ENCODE measurements at places on chromosomes 11 and 22.

DNA sequence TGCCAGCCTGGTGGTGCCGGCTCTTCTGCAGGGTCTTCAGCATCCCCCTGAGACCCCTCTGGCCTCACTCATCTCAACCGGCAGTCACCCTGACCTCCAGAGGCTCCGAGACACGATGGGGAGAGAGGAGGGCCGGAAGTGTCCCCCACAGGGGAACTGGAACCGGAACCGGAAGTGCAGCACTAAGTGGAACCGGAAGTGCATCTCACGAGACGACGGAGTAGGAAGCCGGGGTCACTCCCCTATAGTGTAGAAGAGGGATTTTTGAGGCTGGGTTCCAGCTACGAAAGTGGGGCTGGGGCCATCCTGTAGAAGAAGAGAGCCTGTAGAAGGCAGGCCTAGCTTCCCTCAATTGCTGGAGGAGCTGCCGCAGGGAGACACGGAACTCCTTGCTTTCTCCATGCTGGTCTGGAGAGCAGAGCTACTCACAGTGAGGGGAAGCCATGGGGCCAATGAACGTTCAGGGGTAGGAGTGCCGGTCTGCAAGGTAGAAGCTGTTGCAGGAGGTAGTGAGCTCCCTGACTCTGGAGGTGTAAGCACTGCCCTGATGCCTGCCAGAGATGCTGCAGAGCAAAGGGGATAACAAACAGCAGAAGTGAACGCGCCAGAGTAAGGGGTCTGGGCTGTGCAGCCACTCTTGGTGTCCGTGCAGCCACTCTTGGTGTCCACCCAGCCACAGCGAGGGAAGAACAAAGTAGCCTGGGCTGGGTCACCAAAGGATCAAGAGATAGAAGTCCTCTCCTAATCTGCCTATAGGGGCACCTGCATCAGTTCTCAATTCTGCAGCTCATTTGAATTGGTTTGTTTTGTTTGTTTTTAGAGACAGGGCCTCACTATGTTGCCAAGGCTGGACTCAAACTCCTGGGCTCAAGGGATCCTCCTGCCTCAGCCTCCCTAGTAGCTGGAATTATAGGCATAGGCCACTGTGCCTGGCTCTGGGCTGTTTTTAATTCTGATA lies 21.9 kb downstream of the SCUBE1 start:
- no peak for DNase-seq

DNA sequence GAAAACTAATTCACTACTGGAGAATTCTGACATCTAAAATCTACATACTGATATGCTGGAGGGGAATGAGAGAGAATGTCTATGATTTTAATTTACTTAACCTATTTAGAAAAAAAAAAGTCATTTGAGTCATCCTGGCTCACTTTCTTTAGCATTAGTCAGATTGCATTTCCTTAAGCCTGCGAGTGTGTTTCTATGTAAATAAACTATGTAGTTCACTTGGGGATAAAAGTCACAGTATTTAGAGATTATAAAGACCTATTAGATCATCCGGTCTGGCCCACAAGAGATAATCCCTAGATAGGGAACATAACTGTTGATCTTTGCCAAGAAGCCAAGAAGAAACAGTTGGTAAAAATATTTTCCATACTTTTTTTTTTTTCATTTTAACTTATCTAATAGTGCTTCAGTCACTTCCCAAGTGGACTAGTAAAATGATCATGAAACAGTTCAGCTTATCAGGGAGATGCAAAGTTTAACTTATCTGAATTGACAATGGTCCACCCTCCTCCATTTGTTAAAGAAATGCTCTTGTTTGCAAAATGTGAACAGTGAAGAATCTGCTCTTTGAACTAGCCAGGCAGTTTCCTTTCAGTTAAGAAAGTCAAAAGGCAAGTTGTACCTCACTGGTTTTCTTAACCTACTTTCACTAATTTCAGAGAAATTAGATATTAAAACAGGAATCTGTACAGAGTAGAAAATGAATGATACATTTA lies 21.2 kb upstream of the BLID start:
- no peak for DNase-seq

DNA sequence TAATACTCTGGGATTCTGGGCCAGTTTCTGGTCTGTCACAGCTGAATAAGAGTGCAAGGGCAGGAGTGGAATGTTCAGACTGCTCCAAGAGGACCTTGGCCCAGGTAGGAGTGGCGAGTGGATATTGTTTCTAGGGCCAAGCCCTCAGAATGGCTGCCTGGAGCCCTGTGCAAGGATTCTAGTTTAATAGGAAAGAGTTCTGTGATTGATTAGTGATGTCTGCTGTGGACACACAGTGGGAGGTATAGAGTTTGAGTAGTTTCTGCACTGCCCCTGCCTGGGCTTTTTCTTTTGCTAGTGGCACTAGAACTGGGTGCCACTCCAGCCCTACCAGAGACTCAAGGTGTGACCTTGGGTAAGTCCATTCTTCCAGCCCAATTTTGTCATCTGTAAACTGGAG lies 9.7 kb upstream of the MPPED1 start:
- DNase-seq, result no peak

- DNase-seq, result no peak
Measured at GRCh38 chr11:45472716-45473317, 186.7 kb upstream of the SYT13 start.

DNA sequence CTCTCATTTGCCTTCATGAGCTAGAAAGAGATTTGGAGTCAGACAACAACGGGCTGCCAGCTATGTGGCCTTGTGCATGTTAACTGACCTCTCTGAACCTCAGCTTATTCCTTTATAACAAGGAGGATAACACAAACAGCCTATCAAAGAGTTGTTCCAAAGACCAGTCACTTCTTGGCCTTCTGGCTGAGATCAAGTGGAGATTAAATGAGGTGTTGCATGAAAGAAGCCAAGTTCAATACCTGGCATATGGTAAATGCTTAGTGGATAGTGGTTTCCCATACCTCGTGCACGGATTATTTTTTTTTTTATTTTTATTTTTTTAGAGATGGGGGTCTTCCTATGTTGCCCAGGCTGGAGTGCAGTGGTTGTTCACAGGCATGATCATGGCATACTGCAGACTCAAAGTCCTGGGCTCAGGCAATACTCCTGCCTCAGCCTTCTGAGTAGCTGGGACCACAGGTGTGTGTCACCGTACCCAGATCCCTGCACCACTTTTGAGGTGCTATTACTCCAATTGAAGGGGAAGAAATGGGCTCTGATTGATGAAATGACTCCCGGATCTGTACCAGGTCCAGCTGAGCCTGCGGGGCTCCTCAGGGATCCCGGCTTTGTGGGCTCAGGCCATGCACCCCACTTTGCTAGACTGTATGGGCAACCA lies 4.9 kb downstream of the LGALS1 start:
- DNase-seq, result no peak

GRCh38 chr11:57787920-57788702 lies 26.5 kb downstream of the CTNND1 start:
- DNase-seq, result peak; percentile 49

- DNase-seq, result no peak
Measured at GRCh38 chr22:31750365-31751284, 693 bp upstream of the PRR14L start.

DNA sequence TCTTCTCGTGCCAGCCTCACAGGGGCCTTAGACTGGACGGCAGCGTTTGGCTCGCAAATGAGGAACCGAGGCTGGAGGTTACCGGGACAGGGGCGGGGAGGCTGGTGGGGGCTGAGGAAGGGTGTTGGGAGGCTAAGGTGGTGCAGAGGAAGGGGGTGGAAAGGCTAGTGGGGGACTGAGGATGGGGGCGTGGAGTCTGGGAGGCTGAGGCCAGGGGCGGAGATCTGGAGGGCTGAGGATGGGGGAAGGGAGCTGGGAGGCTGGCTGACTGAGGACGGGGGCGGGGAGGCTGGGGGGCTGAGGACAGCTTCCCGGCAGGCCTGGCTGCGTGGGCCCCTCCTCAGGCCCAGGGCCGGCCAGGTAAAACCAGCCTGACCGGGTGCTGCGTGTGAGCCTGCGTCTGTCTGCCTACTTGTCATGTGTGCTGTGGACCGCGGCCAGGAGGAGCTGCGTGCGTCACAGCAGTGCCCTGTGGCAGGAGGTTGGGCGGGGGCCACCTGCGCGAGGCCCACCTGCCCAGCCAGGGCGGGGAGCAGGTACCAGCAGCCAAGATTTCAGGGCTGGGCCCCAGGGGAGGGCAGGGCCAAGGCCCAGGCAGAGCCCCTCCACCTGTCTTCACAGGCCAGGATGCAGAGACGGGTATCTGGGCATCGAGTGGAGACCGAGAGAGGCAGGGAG lies 9.4 kb upstream of the PIM3 start:
- DNase-seq, result no peak

GRCh38 chr22:21025763-21026755 lies 6.3 kb downstream of the SLC7A4 start:
- DNase-seq, result no peak

DNA sequence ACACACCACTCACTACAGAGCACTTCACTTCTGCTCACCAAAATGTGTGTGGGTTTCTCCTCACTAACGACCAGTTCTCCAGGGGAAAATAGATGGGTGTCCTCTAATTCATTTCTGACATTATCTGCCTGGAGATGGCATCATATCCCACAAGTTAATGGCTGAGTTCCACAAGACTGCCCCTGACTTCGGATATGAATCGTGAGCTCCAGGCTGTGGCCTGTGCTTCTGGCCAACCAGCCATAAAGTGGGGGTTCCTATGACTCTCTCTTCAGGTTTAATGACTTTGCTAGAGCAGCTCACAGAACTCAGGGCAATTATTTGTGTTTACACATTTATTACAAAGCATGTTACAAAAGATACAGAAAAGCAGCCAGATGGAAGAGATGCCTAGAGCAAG lies 113.0 kb upstream of the SYT13 start:
- DNase-seq, result no peak

- no peak for DNase-seq
Measured at GRCh38 chr11:4543561-4543960, 1.4 kb upstream of the OR52M1 start.

DNA sequence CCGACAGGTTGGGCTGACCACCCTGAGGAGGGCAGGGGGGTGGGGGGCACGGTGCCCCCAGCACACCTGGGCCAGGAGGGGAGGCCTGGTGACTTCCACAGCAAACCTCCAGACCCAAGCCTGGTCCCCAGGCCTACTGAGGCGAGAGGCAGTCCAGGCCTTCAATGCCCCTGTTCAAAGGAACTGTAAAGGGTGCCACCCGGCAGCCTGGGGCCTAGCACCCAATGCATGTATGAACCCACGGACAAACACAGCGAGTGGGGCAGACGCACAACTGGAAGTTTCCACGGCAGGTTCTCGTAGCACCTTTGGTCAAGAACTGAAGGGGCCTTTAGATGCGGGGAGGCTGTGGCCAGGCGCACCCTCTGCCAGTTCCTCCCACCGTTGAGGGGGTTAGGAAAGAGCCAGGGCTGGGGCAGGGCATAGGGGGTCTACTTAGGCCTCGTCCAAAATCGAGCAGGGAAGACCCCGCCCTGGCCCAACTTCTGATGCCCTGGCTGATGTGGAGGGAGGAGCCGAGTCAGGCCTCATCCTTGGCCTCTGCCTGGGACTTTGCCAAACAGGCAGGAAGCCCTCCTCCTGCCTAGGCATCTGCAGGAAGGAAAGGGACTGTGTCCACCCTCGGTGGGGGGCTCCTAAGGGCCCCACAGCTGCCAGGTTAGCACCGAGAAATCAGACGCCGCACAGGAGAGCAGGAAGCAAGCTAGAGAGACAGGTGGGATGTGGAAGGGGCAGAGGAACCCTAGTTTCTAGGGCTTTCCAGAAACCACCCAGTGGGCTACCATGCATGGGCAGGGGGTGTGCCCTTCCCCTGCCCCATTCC lies 6.6 kb downstream of the CBX6 start:
- no peak for DNase-seq

Data from head of caudate nucleus (tissue), 42 donors.